Myometrial cell (primary cell): ENCODE measurements at places on chromosomes 5 and 9. TPM values are rescaled to one million over a fixed set of nuclear protein-coding genes. Genes with fewer than 3 reads are reported as not detected.

Gene FOXD1
- 0.53 TPM in 1 of 2 replicates, not detected in the other for total RNA-seq

Gene TBC1D2
- 56.0 and 60.0 TPM in 2 replicates for total RNA-seq

Gene CORO2A
- total RNA-seq, result 1.2 and 1.8 TPM in 2 replicates

Gene TMEM215
- total RNA-seq, result not detected in 2 replicates
